ENCODE measurements at places on chromosomes 13 and 19. TPM values are rescaled to one million over a fixed set of nuclear protein-coding genes. Genes with fewer than 3 reads are reported as not detected.
A peak's percentile ranks its signal among the peaks of the same experiment; 100 is the strongest.

DNA sequence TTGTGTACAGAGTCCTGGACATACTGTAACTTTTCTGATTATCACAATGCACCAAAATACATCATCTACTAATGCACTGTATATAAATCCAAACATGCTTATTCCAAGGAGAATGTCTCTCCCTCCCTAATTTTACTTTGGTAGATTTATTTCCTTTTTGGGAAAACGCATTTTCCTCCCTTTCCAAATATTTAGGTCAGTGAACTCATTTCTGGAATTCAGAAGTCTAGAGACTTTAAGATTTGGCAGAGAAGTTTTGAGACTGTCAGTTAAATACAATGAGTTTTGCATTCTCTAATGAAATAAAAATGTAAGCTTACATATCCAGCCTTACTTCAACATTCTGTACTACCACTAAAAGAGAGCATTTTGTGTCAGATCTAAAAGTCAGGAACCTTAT is 165.8 kb upstream of the EDNRB start:
- no peaks in the 10 kb centered on the region for H3K27me3 ChIP-seq
- no peaks in the 10 kb centered on the region for H3K36me3 ChIP-seq
- no peak overlapping the region for H3K27ac ChIP-seq
- no peaks in the 10 kb centered on the region for H3K4me1 ChIP-seq

- H3K4me3 ChIP-seq, result peak overlapping the region; percentile 82
- no peak overlapping the region for H3K27ac ChIP-seq
- no peaks in the 10 kb centered on the region for H3K36me3 ChIP-seq
- no peak for DNase-seq
Measured at GRCh38 chr19:37079238-37079637, 1.0 kb downstream of the ZNF420 start.

DNA sequence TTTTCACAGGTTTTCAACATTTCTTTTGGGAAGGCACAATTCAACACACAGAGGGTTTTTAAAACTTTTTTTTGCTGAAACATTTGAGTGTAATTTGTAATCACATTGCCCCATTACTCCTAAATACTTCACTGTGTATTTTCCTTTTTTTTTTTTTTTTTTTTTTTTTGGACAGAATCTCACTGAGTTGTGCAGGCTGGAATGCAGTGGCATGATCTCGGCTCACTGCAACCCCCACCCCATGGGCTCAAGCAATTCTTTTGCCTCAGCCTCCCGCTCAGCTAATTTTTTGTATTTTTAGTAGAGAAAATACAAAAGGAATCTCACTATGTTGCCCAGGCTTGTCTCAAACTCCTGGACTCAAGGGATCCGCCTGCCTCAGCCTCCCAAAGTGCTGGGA is 14.8 kb upstream of the DNAJC15 start:
- no peak overlapping the region for H3K27ac ChIP-seq
- no peak for DNase-seq
- no peaks in the 10 kb centered on the region for H3K27me3 ChIP-seq
- H3K4me1 ChIP-seq, result peaks cover 9% of the 10 kb centered on the region
- no peak overlapping the region for H3K4me3 ChIP-seq

DNA sequence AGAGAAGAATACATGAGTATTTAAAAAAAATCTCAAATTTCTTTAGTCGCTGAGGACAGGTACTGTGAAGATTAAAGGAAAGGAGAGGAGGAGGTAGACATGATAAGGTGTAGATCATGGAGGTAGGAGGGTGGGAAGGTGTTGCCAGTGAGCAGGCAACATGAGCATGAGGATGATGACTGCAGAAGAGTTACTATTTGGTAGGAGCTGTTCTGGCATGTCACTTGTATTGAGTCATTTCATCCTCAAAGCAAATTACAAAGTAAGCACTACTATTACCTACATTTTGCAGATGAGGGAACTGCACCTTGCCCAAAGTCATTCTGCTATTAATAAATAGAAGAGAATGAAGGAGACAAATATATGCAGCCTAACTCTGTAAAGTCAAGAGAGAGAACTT is 435.8 kb upstream of the KLF12 start:
- H3K4me1 ChIP-seq, result peaks cover 4% of the 10 kb centered on the region
- H3K27me3 ChIP-seq, result no peaks in the 10 kb centered on the region
- no peak for DNase-seq
- no peak overlapping the region for H3K27ac ChIP-seq
- no peak overlapping the region for H3K4me3 ChIP-seq

DNA sequence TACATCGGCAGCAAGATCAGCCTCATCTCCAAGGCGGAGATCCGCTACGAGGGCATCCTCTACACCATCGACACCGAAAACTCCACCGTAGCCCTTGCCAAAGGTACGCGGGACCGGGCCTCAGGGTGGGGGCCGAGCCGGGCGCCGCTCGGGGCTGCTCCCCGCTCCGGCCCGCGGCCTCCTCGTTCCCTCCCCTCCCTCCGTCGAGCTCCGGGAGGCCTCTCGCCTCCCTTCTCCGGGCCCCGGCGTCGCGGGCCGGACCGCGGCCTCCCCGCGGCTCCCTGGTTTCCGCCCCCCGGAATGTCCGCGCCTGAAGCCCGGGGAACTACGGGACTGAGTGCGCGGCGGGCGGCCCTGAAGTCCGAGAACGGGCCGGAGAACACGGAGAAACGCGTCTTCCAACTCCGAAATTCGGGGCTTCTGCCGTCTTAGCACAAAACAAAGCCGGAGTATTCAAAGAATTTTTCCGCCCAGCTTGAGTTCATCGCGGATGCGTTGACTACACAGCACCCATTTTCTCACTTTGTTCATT is 423 bp downstream of the LSM14A start:
- H3K4me3 ChIP-seq, result peak overlapping the region; percentile 100
- no peaks in the 10 kb centered on the region for H3K27me3 ChIP-seq

The YIPF2 gene
- total RNA-seq, result 67.2 TPM

The TRAPPC6A gene
- 67.4 TPM for total RNA-seq

- H3K4me3 ChIP-seq, result no peak overlapping the region
- H3K27me3 ChIP-seq, result no peaks in the 10 kb centered on the region
- DNase-seq, result no peak
Measured at GRCh38 chr13:34207872-34208271, 389.9 kb downstream of the RFC3 start.

The KLK3 gene
- not detected for total RNA-seq

The IGSF23 gene
- total RNA-seq, result not detected

- no peaks in the 10 kb centered on the region for H3K27me3 ChIP-seq
- DNase-seq, result peak; percentile 39
- no peaks in the 10 kb centered on the region for H3K36me3 ChIP-seq
- H3K4me3 ChIP-seq, result no peak overlapping the region
- no peak overlapping the region for H3K27ac ChIP-seq
Measured at GRCh38 chr13:72565893-72566292, 161.5 kb downstream of the MZT1 start.

- peak; percentile 15 for DNase-seq
- no peak overlapping the region for H3K27ac ChIP-seq
- H3K4me1 ChIP-seq, result no peaks in the 10 kb centered on the region
- H3K4me3 ChIP-seq, result no peak overlapping the region
Measured at GRCh38 chr13:22740264-22740663, 440.5 kb upstream of the SGCG start.

GRCh38 chr19:45646345-45646698 is 7.1 kb upstream of the EML2 start:
- H3K36me3 ChIP-seq, result no peaks in the 10 kb centered on the region
- H3K4me1 ChIP-seq, result no peaks in the 10 kb centered on the region
- no peak overlapping the region for H3K4me3 ChIP-seq
- no peak overlapping the region for H3K27ac ChIP-seq
- DNase-seq, result no peak

The ZNF814 gene
- total RNA-seq, result 14.8 TPM

- H3K4me3 ChIP-seq, result peak overlapping the region; percentile 31
- H3K27me3 ChIP-seq, result peaks cover 57% of the 10 kb centered on the region
- DNase-seq, result peak; percentile 72
- H3K27ac ChIP-seq, result no peak overlapping the region
- H3K36me3 ChIP-seq, result no peaks in the 10 kb centered on the region
Measured at GRCh38 chr19:8334458-8335342, 8.4 kb downstream of the KANK3 start.

The GRIK5 gene
- 9.1 TPM for total RNA-seq

The CD70 gene
- not detected for total RNA-seq

DNA sequence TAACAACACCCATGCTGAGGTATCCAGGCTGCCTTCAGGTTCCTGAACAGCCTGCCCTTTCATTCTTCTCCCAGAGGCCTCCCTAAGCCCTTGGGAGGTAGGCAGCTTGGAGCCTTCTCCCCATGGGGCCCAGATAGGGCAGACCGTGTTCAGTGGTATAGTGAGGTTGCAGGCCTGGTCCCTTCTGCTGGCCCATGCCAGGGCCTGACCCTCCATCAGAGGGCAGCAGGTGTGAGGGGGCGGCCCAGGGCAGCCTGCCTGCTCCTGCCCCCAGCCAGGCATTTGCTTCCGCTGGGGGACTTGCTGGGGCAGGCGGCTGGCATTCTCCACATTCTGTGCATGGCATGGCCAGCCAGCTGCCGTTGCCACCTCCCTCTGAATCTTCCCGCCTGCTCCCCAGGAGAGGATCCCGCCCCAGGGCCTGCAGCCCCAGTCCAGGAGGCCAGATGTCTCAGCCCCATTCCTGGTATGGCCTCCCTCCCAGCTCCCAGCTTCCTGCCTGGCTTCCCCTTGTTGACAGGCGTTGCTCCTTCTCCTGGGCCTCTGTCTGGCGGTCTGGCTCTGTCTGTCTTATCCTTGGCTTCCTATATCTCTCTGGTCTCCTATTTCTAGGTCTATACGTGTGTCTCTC is 8.9 kb downstream of the CIC start:
- no peak overlapping the region for H3K4me3 ChIP-seq
- no peaks in the 10 kb centered on the region for H3K27me3 ChIP-seq
- H3K27ac ChIP-seq, result peak overlapping the region; percentile 81
- no peak for DNase-seq
- peaks cover 41% of the 10 kb centered on the region for H3K4me1 ChIP-seq

DNA sequence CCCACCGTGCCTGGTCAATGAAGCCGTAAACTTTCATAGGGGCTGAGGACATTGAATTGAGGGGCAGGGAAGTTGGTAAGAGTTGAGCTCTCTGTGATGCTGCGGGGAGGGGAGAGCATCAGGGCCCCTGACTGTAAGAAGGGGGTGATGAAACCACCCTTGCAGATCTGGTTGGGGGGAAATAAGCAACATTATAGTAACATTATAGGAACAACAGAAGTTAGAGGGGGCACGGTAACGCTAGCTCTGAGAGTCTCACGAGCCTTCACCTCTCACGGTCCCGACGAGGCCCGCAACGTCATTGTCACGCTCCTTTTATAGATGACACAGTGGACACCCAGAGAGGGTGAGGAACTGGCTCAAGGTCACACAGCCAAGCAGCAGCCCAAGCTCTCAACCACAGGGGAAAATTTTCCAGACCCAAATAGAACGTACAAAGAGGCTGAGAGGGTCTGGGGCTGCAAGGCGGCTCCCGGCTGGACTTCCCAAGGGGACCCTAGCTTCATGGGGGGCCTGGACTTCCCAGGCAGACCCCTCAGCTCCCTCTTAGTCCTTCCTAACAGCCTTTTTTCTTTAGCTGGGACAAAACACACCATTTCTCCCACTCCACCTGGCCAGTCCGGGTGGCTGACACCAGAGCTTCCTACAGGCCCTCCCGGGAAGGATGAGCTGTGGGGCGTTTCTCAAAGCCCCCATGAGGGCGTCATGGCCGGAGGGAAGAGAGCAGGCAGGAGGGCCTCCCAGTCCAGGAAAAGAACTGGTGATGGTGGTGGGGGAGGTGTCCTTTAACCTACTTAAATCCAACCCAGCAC is 4.1 kb downstream of the TLE5 start:
- no peak overlapping the region for H3K4me3 ChIP-seq
- no peak for DNase-seq
- no peaks in the 10 kb centered on the region for H3K27me3 ChIP-seq
- peaks cover 12% of the 10 kb centered on the region for H3K4me1 ChIP-seq

- no peaks in the 10 kb centered on the region for H3K36me3 ChIP-seq
- H3K27me3 ChIP-seq, result no peaks in the 10 kb centered on the region
- H3K27ac ChIP-seq, result no peak overlapping the region
- no peak for DNase-seq
Measured at GRCh38 chr19:56930647-56931535, 90.4 kb upstream of the PEG3 start.

The AP1M1 gene
- total RNA-seq, result 120 TPM

DNA sequence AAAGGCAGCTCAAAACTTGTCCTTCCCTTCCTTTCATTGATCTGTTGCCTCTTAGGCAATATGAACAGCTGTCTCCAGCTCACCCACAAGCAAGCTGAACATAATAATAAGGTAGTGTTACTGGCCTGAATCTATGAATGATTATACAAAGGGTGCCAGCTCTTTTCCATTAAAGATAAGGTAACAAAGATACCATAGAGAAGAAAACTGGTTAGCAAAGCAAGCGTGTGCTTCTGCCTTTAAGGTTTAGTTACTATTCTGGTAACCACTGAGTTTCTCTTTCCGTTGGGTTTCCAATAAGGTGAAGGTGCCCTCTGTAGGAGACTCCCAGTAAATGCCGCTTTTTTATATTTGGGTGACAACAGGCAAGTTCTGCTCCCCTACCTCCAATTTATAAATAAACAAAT is 12.1 kb upstream of the DACH1 start:
- no peak overlapping the region for H3K27ac ChIP-seq
- no peaks in the 10 kb centered on the region for H3K27me3 ChIP-seq
- no peaks in the 10 kb centered on the region for H3K36me3 ChIP-seq

DNA sequence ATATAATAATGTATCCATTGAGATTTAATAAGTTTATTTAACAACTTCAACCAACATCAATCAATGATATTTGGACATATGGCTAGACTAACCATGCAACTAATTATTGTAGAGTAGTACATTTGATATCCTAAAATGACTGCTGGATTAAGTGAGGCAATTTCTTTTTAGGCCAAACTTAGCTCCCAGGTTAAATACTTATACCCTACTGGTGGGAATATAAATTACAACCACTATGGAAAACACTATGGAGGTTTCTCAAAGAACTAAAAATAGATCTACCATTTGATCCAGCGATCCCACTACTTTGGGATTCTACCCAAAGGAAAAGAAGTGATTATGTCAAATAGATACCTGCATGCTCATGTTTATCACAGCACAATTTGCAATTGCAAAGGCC is 345.8 kb downstream of the RBM26 start:
- H3K27ac ChIP-seq, result no peak overlapping the region
- H3K4me3 ChIP-seq, result no peak overlapping the region
- no peaks in the 10 kb centered on the region for H3K36me3 ChIP-seq
- H3K27me3 ChIP-seq, result no peaks in the 10 kb centered on the region

DNA sequence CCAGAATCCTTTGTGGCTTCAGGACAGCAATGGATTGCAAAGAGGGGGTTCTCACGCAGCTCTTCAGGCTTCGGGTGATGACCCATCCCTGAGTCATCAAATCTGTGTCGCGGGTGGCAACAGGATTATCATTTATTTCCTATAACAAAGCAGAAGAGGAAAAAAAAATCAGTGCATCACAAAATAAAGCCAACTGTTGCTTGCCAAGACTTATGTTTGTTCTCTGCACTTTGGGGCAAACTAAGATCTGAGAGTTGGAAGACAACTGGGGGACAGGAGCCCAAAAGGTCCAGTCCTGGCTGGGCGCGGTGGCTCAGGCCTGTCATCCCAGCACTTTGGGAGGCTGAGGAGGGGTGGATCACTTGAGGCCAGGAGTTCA is 6.4 kb downstream of the GNA15 start:
- peak; percentile 76 for DNase-seq
- no peaks in the 10 kb centered on the region for H3K27me3 ChIP-seq
- H3K4me3 ChIP-seq, result no peak overlapping the region
- no peaks in the 10 kb centered on the region for H3K4me1 ChIP-seq
- no peak overlapping the region for H3K27ac ChIP-seq
- no peaks in the 10 kb centered on the region for H3K36me3 ChIP-seq

- H3K27me3 ChIP-seq, result no peaks in the 10 kb centered on the region
- no peaks in the 10 kb centered on the region for H3K4me1 ChIP-seq
- H3K36me3 ChIP-seq, result no peaks in the 10 kb centered on the region
Measured at GRCh38 chr19:7229735-7230134, 64.5 kb downstream of the INSR start.

Data from cardiac muscle cell (in vitro differentiated cells and primary cell).